Renal cortical epithelial cell (primary cell): ENCODE measurements at places on chromosomes 3 and 15. TPM values are rescaled to one million over a fixed set of nuclear protein-coding genes. Genes with fewer than 3 reads are reported as not detected.
A peak's percentile ranks its signal among the peaks of the same experiment; 100 is the strongest.

GRCh38 chr3:78913711-78914110, 854.1 kb downstream of the ROBO1 start:
- no peak for DNase-seq

- DNase-seq: no peak
These were observed 269.8 kb downstream of the DIPK2A start for GRCh38 chr3:144241404-144241803.

DNA sequence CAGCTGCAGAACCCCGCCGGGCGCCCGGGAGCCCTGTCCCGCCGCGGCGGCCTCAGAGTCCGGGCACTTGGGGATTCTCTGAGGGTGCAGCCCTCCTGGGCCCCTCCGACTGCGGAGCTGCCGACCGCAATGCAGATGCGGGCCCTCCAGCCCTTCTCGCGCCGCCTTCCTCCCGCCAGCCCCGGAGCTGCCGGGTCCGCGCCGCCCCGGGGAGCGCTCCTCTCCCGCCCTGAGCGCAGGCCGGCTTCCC, 320 bp upstream of the ACAN start:
- no peak for DNase-seq

DNA sequence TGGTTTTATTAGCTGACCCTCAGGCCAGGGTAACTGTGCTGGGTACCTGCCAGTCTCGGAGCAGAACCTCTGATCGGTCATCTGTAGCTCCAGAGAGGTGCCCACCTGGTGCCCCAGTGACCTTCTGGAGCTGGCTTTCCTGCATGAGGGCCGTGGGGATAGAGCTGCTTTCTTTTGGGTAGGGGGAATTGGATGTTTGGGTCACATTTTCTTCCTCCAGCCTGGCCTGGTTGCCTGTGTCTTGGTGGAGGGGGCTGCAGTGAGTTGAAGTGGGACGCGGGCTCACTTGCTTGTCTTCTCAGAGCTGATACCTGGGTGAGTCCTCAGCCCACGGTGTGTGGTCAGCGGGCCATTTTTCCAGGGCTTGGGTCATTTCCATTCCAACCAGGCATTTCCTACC, 2.6 kb downstream of the ZNF710 start:
- no peak for DNase-seq

DNA sequence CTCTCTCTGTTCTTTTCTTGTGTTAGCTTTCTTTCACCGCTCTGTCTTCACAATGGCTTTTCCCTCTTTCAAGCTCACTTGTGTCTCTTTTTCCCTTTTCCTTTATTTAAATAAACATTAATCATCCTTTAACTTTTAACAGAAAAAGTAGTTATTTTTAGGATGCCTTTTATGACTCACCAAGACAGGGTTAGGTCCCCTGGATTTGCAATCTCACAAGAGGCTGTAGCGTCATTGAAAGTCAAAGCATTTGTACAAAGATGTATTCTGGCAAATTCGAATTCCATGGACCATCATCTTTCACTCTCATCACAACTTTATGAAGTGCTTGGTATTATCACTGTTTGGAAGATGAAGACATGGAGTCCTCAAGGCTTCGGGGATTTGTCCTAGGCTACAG, 34.8 kb upstream of the MCTP2 start:
- peak; percentile 17 for DNase-seq

GRCh38 chr15:85406916-85407315, 26.5 kb downstream of the AKAP13 start:
- DNase-seq: no peak

DNA sequence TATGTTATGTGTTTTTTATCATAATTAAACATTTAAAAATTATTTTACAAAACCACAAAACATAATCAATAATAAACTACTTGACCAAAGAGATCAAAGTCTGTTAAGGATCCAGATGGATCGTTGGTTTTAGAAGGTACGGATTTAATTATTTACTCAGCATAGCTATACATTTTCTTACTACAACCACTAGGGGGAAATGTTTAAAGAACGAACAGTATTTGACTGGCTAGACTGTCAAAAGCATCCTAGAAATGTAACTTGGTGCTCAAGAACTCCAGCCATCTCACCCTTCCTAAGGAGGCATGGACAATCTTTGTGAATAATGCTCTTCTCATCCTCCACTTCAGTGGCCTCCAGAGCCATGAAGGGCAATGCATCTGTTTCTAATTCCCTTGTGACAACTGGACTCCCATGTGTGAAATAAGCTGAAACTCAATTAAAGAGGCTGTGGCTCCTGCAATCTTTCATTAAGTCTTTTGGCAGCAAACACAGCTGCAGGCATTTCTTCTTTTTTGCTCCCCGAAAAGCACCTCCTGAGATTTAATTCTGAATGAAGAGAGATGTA, 94.7 kb upstream of the TUSC7 start:
- DNase-seq: peak; percentile 1

DNA sequence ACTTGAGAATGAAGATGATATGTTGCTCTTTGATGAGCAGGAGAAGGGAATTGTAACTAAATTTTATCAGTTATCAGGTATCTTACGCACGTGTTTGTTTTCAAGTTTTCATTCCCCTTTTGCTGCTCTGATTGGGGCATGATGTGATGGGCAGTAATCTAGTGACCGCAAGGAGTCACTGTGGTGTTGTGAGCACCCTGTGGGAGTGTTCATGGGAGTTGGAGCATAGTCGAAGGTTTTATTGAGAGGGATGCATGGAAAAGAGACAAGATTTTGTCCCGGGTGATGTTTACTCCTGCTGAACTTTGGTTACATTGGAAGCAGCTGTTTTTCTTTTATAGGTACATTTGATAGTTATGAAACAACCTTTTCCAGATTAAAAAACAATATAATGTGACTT, 2.1 kb downstream of the FAN1 start:
- DNase-seq: peak; percentile 47

DNA sequence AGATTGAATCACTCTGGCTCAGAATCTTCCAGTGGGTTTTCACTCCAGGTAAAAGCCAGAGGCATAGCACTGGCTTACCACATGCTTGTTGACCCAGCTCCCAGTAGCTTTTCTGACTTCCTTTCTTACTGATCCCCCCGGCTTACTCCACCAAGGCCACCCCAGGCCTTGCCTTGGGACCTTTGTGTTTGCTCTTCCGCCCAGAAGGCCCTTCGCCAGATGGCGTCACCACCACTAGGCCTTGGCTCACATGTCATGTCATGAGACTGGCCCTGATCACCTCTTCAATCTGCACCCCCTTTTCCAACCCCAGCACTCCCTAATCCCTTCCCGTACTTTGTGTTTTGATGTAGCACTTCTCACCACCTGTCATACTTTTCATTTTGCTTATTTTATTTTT, 98.5 kb upstream of the UMPS start:
- no peak for DNase-seq

- DNase-seq: no peak
These were observed 10.5 kb downstream of the ANXA2 start for GRCh38 chr15:60387321-60387720.

DNA sequence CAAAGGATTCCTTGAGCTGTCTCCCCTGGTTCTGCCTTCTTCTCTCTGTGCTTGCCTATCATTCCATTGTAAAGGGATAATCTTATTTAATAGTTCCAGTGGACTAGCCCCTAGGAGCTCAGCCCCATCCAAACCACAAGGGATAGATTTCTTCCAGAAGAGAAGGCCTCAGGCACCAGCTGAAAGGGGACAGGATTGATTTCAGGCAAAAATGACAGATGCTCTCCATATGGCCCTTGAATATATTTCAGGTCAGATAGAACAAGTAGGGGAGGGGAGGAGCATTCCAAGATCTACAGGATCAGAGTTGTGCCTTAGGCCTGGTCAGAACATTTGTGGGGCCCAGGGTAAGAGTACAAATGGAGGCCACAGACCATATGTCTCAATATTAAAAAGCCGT, 85.3 kb downstream of the RPLP1 start:
- no peak for DNase-seq

- peak; percentile 25 for DNase-seq
These were observed 202.6 kb downstream of the VGLL3 start for GRCh38 chr3:86788371-86788770.

The CNTN6 gene
- total RNA-seq: 0.25 and 0.35 TPM in 2 replicates

The SCN11A gene
- under 0.01 and 0.15 TPM in 2 replicates for total RNA-seq

The DHFR2 gene
- 2.3 and 6.3 TPM in 2 replicates for total RNA-seq
